CD4-positive, alpha-beta T cell treated with Interleukin-6 for 4 hours (primary cell): ENCODE measurements at places on chromosomes 3 and 15.
A peak's percentile ranks its signal among the peaks of the same experiment; 100 is the strongest.

DNA sequence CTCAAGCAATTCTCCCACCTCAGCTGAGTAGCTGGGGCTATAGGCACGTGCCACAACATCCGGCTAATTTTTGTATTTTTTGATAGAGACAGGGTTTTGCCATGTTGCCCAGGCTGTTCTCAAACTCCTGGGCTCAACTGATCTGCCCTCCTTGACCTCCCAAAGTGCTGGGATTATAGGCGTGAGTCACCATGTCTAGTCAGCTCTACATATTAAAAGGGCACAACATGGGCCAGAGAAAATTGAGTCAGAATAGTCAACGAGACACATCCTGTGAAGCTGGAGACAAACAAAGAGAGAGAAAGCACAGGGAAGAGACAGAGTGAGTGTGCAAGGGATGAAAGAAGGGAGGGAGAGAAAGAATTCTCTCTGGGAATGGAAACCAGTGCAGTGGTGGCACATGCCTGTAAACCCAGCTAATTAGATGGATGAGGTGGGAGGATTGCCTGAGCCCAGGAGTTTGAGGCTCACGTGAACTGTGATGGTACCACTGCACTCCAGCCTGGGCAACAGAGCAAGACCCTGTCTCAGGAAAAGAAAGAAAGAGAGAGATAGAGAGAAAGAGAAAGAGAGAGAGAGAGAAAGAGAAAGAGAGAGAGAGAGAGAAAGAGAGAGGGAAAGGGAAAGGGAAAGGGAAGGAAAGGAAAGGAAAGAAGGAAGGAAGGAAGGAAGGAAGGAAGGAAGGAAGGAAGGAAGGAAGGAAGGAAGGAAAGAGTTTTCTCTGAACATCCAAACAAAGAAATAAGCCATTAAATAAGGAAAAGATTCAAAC is 107.2 kb upstream of the SLC25A36 start:
- DNase-seq: no peak

GRCh38 chr3:39170461-39170860 is 17.1 kb upstream of the CSRNP1 start:
- no peak for DNase-seq

- no peak for DNase-seq
Observed at GRCh38 chr3:54653456-54654195, 274.2 kb downstream of the LRTM1 start.

GRCh38 chr15:85149465-85150129 is 167.9 kb downstream of the PDE8A start:
- no peak for DNase-seq

GRCh38 chr3:136135039-136135802 is 60.9 kb downstream of the MSL2 start:
- no peak for DNase-seq

GRCh38 chr3:141507392-141508066 is 20.7 kb downstream of the RASA2 start:
- no peak for DNase-seq

- no peak for DNase-seq
Observed at GRCh38 chr15:32718227-32718820, 520 bp downstream of the GREM1 start.

DNA sequence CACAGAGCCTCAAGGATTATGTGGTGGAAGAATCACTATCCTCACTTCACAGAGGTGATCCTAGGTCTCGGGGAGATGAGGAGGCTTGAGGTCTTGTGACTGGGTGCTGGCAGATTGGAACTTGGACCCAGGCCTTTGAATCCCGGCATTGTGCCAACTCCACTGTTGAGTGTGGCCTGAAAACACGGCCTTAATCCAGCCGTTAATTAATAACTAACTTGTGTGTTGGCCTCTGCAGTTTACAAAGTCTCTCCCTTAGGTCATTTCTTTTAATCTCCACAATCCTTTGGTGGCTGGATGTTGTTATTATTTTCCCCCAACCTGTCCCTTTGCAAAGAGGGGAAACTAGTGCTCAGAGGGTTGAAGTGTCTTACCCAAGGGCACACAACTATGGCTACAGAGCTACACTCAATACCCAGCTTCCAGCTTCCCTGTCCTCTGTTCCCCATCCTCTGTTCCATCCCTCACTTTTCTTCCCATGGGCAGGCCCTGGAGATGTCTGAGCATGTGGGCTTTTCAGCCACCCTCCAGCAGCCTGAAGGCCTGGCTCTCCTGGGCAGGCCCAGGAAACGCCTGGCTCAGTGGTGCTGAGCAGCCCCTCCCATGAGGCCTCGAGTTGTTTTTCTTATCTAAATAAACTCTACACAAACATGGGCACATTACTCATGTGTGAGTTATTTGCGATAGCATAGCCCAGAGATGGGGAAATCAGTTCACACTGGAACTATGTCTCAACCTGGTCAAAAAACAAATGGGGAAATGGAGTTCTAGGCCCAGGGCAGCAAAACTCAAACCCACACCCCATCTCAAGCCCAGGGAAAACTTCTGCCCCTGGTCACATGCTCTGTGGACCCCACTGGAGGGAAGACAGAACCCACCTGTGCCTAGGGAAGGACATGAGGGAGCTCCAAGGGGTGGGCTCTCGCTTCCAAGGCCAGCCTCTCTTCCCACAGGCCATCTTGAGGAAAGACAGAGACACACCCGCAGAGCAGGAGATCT is 16.8 kb upstream of the SMAD3 start:
- no peak for DNase-seq

DNA sequence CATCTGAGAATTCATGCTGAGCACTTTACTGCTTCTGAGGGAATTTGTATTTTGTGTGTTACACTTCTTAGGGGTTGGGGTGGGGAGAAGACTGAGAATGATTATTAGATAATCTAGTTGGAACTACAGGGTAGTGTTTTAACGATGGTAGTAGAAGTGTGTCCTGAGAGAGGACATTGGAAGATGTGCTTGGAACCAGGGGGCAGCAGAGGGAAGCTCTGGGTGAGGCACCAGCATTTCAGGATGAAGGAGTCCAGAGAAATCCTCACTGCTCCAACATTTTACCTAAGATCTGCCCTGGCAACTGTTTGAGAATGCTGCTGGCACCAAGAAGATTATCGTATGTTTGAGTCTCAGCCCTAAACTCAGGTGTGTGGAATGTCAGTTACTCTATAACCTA is 145.5 kb downstream of the SQOR start:
- DNase-seq: no peak

DNA sequence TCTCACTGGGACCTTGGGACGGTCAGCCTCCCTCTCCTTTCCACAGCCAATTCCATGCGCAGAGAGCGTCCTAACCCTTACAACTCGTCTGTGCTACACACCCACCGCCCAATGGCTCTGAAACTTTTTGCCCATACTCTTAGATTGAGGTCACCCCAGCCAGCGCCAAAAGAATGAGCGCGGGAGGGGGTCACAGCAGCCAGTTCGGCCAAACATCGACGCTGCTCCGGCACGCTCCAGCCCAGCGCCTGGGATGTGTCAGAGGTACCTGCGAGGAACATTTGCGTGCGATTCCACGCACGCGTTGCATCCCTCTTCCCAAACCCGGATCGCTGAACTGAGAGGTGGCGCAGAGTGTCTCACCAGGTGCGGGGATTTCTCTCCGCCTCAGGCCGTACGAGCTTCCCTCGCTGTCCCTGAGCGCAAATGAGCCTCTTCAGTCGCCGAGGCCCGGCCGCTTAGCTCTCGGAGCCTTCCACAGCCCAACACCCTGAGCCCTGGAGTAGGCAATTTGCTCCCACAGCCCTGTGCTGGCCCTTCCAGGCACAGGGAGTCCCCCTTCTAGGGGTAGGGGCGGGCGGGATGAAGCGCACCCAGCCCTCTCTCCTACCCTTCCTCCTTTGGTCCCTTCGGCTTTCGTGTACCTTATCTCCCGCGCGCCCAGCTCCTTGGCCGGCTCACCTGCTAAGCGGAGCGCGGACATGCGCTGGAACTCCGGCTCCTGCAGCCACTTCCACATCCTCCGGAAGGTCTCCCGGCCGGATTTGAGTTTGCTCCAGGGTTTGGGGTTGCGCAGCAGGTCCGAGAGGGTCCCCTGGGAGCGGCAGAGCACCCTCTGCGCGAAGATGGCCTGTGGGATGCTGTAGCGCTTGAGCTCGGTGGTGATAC is 1.8 kb downstream of the ONECUT1 start:
- DNase-seq: no peak

DNA sequence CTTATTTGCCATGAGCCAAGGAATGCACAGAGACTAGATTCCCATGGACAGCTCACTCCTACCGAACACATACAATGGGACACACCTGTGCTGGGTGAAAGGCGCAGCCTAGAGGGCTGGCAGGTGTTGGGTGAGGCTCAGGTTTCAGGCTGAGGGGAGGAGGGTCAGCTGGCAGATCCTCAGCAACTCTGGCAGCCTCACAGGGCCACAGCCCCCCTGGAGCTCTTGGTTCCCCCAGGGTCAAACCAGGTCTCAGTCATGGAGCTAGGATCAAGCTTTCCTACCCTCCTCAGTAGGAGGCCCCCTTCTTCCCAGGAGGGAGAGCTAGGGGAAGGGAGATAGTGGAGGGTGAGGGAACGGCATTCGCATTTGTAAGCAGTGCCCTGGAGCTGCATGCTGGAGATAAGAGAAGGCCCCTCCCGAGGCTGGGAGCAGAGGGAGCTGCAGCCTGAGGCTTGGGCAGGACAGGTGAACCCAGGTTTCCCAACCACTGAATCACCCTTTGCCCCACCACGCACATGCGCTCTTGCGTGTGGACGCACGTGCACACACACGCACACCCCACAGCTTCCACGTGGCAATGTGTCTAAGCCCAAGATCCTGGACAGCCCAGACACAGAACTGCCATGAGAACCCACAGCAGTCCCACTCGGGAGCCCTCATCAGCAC is 26.3 kb upstream of the TFRC start:
- DNase-seq: no peak

- no peak for DNase-seq
Observed at GRCh38 chr15:91238644-91239425, 138.8 kb downstream of the SV2B start.

- peak; percentile 63 for DNase-seq
Observed at GRCh38 chr15:23035964-23036566, 3.3 kb downstream of the TUBGCP5 start.

GRCh38 chr3:4387210-4388204 is 79.6 kb downstream of the SUMF1 start:
- DNase-seq: no peak

GRCh38 chr3:46168583-46169345 is 39.3 kb downstream of the CCR1 start:
- DNase-seq: no peak

- peak; percentile 15 for DNase-seq
Observed at GRCh38 chr3:51538115-51538458, 432 bp upstream of the RAD54L2 start.

DNA sequence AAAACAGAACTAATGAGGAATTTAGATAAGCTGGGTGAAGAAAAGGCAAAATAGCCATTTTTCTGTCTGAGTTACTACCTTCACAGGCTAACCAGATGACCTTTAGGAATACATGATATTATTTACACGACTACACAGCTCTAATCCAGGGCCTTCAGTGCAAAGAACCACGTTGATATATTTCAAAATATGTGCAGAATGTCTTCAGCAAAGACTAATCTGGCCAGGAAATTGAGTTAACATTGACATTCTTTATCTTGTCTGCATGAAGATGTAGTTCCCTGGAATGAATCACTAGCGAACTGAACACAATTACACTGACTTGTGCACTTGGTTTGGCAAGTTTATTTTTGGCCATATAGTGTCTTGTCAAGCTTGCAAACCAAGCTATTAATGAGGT is 41.5 kb downstream of the PDHB start:
- DNase-seq: no peak

DNA sequence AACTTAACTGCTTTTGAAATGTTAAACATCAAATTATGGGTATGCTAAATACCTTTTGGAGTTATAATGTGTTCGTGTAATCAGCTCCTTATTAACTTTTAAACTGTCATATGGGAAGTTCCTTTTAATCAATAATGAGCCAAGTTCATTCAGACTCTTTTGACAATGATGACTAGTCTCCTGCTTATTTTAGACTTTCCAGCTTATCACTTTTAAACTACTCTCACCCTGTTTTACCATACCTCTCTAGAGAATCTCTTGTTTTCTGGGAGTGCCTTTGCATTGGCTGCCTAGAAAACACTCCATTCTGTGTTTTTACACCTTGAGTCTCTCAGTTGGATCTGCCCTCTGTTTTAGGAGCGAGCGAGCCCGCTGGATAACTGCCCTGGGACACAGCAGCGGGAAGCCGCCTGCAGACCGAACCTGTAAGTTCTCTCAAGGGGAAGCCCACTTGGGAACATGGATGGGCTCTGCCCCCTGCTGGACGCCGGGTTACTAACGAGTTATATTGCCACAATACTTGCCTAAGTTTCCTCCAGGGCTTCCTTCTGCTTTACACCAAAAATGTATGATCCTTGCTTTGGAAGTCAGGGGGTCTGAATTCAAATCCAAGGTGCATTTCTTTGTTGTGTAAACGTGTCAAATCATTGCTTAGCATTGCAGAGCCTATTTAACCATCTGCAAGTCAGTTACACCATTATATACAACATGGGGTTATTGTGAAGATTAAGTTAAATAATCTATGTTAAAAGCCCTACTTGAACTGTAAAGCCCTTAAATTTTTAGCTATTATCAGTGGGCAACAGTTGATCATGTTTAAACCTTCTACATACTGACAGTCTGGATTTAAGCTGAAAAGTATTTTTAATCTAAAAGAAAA is 71.3 kb downstream of the DHX36 start:
- peak; percentile 74 for DNase-seq

GRCh38 chr3:115040673-115041286 is 106.3 kb downstream of the ZBTB20 start:
- peak; percentile 53 for DNase-seq

DNA sequence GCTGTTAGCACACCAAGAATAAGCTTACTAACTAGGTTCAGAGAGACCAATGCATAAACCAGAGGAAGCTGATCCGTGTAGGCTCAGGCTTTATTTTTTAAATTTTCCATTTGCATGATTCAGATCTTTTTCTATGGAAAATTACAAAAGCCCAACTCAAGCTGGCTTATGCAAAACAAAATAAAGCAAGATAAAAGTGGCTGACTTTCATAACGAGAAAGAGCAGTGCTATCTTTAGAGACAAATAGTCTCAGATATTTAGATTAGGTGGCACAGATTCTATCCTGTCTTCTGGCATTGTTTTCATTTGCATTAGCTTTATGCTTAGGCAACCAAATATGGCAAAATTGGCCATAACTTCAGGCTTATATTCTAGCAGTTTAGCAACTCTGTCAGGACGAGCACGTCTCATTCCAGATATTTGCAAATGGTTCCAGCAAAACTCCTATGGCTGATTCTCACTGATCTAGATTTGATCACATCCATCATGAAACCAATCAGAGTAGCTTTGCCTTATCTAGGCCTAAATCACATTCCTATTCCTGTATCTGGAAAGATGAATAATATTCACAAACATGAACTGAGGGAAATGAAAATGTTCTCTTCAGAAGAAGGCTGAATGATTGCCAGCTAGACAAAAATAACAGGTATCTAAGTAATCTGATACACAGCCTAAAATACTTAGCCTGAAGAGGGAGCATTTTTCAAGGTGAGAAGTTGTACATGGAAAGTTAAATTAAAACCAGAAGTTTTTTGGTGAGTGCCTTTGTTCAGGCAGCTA is 216.4 kb upstream of the DPPA4 start:
- DNase-seq: no peak

GRCh38 chr3:23175341-23176083 is 27.6 kb upstream of the UBE2E2 start:
- no peak for DNase-seq

GRCh38 chr3:120177151-120177550 is 82.9 kb upstream of the GSK3B start:
- DNase-seq: no peak

GRCh38 chr3:101939361-101940049 is 90.2 kb downstream of the NFKBIZ start:
- no peak for DNase-seq

GRCh38 chr15:83396101-83396500 is 51.0 kb upstream of the SH3GL3 start:
- DNase-seq: no peak

- DNase-seq: no peak
Observed at GRCh38 chr3:55543181-55543614, 56.1 kb upstream of the WNT5A start.

GRCh38 chr3:140898340-140899180 is 43.1 kb upstream of the SLC25A36 start:
- peak; percentile 21 for DNase-seq
